Frontal cortex (tissue), 4 donors: ENCODE measurements at places on chromosomes 13 and 19.
A peak's percentile ranks its signal among the peaks of the same experiment; 100 is the strongest.

GRCh38 chr13:65530688-65531087 lies 1699.4 kb downstream of the PCDH9 start:
- DNase-seq = no peak

DNA sequence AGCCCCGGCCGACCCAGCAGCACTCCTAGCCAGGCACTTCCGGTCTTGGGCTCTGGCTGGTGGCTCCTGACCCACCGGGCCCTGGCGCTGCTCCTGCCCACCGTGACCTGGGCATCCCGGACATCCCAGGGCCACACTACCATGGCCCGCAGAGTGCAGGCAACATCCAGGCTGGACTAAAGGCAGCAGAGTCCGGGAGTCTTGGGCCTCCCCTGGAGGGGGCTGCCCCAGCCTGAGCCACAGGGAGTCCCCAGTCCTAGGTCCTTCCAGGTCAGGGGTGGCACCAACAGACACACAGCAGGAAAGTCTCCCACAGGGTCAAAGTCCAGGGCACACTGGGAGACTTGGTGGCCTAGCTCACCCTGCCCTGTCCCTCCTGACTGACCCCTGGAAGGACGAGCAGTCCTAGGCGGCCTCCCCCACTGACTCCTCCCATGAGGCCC lies 10.8 kb downstream of the LSM4 start:
- no peak for DNase-seq

- DNase-seq = no peak
Measured at GRCh38 chr19:4539693-4540581, at the start of gene LRG1. Gene LRG1 (minus strand): TSS chr19:4540036. CDS start chr19:4540013, 23 bp downstream.

- no peak for DNase-seq
Measured at GRCh38 chr19:43675269-43675879, 5.4 kb upstream of the PLAUR start.

GRCh38 chr13:105139048-105139379 lies 1396.4 kb downstream of the EFNB2 start:
- DNase-seq = no peak

DNA sequence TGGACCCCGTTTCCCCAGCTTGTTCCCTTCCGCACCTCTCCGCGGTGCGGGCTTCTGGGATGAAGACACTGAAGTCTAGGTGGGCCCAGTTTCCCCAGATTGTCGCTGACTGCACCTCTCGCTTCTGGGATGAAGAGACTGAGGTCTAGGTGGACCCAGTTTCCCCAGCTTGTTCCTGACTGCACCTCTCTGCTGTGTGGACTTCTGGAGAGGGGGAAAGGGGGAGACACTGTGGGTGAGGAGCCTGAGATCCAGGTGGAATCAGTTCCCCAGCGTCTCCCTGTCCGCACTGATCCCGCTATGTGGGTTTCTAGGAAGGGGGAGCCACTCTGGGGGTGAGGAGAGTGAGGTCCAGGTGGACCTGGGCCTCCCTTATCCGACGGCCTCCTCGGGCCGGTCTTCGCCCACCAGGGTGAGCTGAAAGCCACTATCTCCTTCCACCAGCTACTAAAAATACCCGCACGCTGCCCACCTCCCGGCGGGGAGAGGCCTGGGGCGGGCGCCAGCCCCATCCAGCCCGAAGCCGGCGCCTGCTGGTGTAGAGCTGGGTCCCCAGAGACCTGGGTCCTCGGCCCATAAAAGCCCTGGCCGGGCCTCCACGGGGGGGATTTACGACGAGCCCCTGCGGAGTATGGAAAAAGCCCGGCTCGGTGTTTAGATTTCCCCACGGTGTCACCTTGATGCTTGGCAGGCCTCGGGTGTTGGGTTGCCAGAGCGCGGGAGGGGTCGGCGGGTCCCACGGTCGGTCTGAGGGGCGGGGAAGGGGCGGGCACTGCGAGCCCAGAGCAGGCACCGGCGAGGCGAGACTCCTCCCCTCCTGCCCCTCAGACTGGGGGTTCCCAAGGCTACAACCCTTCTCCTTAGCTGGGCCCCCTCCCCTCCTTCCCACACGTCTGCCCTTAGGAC lies 10.6 kb downstream of the FUT6 start:
- no peak for DNase-seq

GRCh38 chr13:68895696-68896095 lies 1211.9 kb upstream of the ATXN8OS start:
- DNase-seq = no peak

DNA sequence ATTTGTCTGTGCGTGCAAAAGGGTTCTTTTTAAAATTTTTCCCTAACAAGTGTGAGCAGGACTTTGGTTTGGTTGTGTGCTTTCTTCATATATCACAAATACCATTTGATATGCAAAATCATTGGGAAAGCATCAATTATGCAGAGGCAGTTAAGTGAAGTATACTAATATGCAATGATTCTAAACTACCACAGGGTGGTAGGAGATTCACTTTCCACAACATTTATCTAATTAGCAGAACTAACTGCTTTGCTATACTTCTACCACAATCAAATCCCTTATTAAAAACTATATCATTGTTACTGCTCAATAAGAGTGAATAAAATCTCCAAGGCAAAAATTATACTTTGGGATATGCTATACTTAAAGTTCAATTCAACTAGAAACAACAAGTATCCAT lies 2738.9 kb upstream of the PCDH20 start:
- DNase-seq = no peak

DNA sequence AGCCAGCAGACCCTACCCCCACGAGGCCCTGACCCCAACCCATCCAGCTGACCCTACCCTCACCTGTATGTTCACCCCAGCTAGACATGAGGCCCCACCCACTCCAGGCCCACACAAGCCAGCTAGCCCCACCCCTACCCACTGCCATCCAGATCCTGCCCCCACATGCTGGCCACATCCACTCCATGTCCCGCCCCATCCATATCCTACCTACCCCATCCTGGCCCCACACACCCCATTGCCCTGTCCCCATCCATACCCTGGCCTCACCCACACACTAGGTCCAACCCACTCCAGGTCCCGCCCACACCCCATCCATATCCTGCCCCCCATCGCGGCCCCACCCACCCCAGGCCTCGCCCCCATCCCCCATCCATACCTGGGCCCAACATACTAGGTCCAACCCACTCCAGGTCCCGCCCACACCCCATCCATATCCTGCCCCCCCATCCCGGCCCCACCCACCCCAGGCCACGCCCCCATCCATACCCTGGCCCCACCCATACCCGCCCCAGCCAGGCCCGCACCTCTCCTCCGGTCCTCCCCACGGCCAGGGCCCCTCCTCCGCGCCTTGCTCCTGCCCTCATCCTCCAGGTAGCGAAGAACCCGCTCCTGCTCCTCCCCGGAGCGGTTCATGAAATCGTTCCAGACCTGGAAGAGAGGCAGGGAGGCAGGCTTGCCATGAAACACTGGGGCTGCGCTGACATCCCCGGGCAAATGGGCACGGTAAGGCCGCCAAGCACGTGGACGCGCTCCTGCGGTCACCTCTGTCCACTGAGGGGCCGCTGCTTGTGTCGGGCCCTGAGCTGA lies 7.2 kb downstream of the RNU6-9 start:
- no peak for DNase-seq

DNA sequence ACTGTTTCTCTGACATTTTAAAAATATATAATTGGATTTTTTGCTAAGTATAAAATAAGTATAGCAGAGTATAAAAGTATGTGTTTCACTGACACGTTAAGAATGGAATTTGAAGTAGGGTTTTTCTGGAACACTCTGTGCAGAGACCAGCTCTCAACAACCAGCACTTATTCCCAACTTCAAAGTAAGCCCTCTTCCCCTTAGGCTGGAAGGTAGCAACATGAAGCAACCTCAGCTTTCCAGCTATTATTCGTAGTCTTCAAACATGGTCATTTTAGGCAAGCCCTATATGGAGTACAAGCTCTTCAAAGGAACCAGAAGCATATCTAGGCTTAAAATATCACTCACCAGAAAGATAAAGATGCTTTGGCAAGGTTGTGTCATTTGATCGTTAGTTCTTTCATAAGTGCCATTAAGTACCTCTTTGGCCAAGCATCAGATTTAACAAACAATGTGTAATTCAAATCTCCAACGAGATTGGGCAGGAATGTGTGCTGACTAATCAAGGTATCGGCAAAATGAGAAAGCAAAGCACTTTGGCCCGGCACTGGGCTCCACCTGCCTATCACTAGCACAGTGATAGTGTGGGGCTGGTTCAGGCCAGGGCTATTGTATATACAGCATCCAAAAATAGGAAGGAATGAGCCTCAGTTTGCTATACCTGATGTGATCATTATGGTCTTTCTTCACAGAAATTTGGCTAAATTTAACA lies 95.9 kb upstream of the FREM2 start:
- no peak for DNase-seq

GRCh38 chr19:12247644-12248222 lies 47.0 kb downstream of the ZNF44 start:
- DNase-seq = no peak

- no peak for DNase-seq
Measured at GRCh38 chr13:51271528-51272085, 49.4 kb downstream of the FAM124A start.

- no peak for DNase-seq
Measured at GRCh38 chr13:84200971-84201370, 318.7 kb upstream of the SLITRK1 start.

DNA sequence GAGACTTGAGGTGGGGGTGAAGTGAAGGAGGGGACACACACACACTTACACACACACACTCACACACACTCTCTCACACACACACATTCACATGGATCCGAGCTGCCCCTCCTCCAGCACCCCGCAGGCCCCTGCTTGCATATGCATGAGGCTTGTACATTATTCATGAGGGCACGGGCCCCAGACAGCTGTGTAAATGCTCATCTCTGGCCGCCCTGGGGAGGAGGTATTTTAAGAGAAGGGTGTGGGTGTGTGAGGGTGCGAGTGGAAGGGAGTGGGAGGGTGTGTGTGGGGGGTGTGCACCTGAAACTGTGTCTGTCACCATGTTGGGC lies 2.4 kb downstream of the NCAN start:
- DNase-seq = no peak

DNA sequence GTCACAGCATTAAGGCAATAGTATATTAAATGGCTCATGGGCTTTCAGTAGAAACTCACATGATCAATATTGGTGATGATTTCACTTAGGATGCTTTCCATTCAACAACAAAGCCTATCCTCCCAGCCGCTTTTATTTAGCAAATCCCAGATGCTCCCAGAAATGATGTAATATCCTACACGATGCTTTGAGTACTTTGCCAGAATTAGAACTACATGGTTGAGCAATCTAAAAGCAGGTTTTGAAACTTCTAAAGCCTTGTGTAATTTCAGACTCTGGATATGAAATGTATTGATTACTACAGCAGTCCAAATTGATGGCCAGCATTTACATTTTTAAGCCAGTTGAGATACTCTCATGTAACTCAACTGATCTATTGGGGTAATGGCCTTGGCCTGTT lies 13.6 kb downstream of the DLEU7 start:
- DNase-seq = no peak

GRCh38 chr19:815079-815774 lies 6.5 kb downstream of the PLPPR3 start:
- DNase-seq = no peak

GRCh38 chr19:3146677-3147100 lies 10.9 kb downstream of the GNA15 start:
- DNase-seq = no peak

- no peak for DNase-seq
Measured at GRCh38 chr19:49148044-49148682, 7.0 kb downstream of the HRC start.

GRCh38 chr13:66794340-66795031 lies 435.6 kb downstream of the PCDH9 start:
- DNase-seq = no peak

DNA sequence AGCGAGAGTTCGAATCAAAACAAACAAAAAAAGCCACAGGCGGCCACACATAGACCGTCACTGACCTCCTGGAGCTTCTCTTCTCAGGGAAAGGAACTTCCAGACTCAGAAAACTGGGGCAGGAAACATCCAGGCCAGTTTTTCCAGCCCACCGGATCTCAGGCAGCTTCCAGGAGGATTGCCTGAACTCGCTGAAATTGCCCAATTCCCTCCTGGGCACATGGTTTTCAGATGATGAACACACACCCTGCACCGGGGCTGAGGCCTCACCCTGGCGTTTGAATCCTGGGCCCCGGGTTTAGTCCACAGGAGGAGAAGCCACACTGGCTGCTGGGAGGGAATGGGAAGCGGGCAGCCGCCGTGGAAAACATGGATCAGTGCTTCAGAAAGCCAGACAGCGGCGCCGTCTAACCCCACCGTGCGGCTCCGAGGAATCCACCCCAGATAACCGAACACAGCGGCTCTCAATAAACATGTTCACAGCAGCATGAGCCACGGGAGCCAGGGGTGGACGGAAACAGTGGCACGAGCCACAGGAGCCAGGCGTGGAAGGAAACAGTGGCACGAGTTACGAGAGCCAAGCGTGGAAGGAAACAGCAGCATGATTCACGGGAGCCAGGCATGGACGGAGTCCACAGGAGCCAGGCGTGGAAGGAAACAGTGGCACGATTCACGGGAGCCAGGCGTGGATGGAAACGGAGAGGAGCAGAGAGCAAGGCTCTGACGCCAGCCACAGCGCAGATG lies 18.2 kb upstream of the PTBP1 start:
- DNase-seq = no peak

GRCh38 chr19:19750842-19751790 lies 18.2 kb upstream of the ZNF14 start:
- DNase-seq = peak; percentile 8

DNA sequence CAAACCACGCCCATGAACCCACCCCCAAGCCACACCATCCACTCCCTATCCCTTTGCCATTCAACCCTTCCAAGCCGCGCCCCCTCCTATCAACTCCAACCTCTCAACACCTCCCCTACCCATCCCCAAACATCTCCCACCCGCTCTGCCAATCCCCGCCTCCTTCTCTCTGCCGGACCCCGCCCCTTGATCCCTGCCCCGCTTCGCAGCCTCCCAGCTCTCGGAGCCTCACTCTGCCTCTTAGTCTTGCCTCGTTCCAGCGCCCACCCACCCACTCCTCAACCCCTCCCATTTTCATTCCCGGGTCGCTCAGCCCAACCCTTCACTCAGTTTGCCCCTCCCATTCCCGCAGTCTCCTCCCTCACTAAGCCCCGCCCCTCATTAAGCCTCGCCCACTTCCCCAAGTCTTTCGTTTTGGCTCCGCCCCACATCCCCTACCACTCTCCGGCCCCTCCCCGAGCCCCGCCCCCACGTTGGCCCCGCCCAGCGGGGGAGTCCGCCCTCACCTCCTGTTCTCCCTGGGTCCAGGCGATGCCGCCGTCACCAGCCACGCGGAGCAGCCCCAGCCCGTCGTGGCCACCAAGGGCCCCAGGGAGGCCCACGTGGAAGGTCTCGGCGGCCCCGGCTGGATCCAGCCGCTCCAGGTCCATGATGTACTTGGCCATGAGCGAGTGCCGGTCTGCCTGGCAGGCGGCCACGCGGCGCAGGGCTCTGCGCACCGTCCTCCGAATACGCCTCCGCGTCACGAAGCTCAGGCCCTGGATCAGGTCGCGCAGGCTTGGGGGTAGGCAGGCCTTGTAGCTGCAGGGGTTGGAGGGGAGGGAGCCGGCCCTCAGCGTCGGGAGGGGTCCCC lies 5.7 kb downstream of the JAK3 start:
- peak; percentile 63 for DNase-seq
